ENCODE measurements at places on chromosomes 1 and 21.

DNA sequence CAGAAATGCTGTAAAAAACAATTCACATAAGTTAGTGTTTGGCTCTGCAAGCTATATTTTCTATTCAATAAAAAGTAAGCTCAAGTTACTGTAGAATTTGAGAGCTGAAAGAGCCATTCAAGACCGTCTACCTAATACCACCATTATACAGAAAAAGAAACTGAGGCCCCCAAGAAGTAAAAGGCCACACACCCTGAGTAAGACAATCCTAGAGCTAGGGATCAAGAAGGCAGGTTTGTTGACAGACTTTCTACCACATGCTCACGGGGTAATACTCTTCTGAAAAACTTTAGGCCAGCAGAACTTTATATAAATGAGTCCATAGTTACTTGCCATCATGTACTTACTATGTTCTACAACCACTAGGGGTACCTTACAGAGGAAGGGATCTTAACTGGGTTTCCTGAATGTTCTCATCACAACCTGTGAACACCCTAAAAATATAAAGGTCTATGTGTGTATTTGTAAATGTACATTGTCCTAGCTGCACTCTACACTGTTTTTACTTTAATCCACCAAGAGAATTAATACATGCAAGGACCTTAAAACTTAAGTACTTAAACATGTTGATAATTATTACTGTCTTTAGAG is 2.7 kb downstream of the PSMG1 start:
- no peak for DNase-seq

- DNase-seq, result no peak
Measured at GRCh38 chr1:56710646-56711045, 65.5 kb downstream of the PRKAA2 start.

- no peak for DNase-seq
Measured at GRCh38 chr1:184060316-184060715, 8.8 kb downstream of the TSEN15 start.

DNA sequence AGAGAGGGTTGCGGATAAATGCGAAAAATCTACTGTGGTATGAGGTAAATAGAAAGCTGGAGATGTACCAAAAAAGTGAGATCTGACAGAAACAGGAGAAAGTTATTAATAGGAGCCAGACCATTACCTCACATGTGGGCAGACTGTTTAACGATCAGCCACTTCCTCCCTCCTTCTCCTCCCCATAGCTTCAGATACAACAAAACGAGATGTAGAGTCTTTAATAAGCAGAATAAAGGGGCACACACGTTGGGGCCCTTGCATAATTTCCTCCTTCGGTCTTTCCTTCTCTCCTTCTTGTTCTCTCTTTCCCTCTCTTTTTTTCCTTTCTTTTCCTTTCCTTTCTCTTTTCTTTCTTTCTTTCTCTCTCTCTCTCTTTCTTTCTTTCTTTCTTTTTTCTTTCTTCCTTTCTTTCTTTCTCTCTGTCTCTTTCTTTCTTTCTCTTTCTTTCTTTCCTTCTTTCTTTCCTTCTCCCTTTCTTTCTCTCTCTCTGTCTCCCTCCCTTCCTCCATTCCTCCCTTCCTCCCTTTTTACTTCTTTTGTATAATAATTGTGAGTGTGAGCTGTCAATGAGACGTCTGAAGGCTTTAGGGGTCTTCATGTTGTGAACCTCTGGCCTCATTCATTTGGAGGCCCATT is 242.1 kb downstream of the GRIK1 start:
- no peak for DNase-seq

DNA sequence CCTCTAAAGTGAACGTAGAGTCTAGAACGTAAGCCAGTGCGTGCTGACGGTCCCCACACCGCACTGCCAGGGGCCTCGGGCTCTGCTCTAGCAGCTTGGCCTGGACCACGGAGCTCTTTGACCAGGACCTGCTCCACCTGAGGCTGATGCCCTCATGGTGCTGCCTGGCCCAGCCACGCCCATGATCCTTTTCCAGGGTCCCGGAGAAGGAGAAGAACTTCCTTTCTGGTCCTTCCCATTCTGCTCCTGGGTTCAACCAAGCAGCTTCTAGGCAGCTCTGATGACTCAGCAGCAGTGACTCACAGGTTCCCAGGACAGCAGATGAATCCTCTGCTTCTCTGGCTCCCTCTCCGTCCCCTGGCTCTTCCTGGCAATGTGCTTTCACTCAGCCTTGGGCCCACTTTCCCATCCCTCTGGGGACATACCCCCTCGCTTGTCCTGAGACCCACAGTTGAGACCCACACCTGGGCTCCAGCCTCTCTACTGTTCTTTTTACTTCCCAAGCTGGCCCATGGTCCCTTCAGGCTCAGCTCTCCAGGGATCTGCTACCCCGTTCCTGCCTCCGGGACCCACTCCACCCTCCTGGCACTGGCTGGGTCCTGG is 246.3 kb upstream of the RAB4A start:
- no peak for DNase-seq

- DNase-seq, result no peak
Measured at GRCh38 chr21:31072533-31072932, 34.3 kb upstream of the KRTAP19-8 start.

DNA sequence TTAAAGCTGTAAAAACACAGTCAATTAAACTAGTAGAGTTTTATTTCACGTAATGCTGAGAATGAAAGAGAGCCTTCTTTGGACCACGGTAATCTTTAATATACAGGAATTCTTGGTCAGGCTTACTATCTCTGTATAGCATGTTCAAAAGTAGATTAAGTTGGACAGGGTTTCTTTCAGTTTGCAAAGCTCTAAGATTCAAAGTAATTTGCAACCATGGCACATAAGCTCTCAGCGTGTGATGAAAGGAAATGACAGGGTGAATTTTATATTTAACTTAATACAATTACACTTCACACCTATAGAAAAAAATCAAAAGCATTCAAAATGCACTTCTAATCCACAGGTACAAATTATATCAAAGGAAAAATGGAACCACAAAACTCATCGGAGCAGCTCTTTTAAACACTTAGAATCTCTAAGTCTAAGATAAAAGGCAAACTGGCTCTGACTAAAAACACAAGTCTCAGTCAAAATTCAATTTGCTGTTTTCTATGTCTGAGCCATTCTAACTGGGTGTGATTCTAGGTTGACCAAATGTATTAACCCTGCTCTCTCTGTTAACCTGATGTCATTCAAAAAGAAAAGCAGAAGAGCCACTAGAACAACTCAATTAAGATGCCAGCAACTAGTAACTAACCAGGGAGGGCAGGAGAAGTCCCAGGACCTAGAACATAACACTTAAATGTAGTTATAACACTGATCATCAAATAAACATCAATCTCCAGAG is 147.7 kb downstream of the RERE start:
- DNase-seq, result no peak

DNA sequence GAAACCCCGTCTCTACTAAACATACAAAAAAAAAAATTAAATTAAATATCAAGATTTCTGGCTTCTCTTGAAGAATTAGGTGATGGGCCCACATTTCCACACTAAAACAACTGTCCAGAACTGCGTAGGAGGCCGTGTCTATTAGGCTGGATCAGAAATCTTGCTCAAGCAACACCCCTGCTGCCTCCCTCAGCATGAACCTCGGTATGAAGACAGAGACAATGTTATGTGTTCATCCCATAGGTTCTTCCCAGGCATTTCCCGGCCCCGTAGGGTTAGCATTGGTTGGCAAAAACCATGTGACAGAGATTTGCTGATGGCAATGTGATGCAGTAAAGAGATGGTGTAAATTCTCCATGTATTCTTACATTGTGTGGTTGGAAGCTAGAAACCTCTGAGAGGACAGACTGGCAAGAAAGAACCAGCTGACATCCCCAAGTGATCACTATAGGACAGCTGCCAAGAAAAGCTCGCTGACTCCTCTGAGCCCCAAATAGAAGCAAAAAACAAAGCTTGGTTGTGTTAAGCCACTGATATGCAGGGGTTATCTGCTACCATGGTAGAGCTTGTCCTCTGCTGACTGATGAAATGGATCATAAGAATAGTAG is 34.5 kb downstream of the EBNA1BP2 start:
- DNase-seq, result no peak

GRCh38 chr1:234375672-234376071 is 2.4 kb downstream of the COA6 start:
- DNase-seq, result no peak

DNA sequence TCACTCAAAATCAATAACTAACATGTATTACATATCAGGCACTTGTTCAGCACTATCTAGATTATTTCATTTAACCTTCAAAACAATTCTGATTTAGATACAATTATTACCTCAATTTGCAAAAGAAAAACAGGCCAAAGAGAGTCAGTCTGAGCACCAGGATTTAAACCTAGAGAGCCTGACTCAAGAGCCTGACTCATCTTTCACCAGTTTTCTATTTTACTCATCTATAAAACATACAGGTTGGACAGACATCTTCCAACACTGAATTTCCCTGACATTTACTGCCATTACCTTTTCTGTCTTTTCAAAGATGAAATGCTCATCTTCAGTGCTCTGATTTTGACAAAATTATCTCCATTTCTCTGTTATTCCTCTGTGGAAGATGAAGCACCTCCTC is 116.5 kb downstream of the MRPL39 start:
- no peak for DNase-seq

GRCh38 chr1:229585338-229585737 is 26.8 kb upstream of the ABCB10 start:
- no peak for DNase-seq

DNA sequence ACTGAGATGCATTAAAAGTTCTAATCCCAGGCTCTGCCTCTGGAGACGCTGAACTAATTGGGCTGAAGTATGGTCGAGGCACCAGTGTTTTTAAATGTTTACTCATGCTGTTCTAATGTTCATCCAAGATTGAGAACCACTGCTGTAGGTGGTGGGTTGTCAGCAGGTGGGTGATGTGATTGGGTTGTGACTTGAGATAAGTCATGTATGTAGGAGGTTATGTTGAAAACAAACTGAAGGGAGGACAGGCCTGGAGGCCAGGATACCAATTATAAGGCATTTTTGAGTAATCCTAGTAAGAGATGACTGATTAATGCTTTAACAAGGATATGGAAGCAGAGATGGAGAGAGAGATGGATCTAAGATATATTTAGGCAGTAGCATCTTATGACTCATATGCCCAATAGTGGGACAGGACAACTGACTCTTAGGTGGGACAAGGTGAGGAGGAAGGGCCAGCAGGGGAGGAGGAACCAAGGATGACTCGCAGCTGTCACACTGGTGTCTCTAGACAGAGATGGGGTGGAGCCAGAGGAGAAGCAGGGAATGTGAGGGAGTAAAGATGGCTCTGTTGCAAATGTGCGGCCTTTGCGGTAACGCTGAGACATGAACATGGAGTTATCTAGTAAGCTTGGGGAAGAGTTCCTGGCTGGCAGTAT is 29.3 kb downstream of the RAB4A start:
- DNase-seq, result no peak

- DNase-seq, result no peak
Measured at GRCh38 chr1:22613951-22614350, 22.5 kb upstream of the C1QA start.

- no peak for DNase-seq
Measured at GRCh38 chr21:38853421-38853919, 47.7 kb downstream of the ETS2 start.

DNA sequence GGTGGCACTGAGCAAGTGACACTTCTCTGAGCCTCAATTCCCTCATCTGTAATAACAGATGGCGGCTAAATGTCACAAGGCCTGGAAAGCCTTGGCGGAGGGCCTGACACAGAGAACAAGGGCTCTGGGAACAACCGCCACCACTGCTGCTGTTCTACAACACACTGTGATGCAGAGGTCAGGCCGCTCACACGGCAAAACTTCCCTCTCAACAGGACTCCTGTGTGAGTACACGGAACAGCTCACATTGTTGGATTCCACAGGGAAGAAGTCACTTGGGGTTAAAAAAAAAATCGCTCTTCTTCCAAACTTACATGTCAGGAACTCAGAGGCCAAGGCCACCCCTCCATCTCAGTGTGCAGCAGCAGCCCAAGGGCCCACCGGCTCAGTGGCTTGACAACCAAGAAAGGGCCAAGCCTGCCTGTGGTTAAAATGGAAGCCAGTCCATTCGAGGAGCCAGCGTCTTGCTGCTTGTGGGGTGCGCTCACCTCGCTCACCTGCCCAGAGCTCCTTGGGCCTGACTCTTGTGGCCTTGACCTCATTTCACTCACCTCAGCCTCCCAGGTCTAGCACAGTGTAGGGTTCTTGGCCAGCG is 101.1 kb downstream of the RAVER2 start:
- no peak for DNase-seq

GRCh38 chr1:153395136-153395685 is 4.3 kb upstream of the S100A8 start:
- DNase-seq, result no peak

- no peak for DNase-seq
Measured at GRCh38 chr1:201112173-201112731, at the start of gene CACNA1S. Gene CACNA1S, minus strand, starts transcription at chr1:201112426. Its CDS starts 87 bp downstream, at chr1:201112339.

- DNase-seq, result no peak
Measured at GRCh38 chr1:50257940-50258685, 149.4 kb downstream of the ELAVL4 start.

- DNase-seq, result no peak
Measured at GRCh38 chr1:2412773-2413494, 570 bp upstream of the PEX10 start.

- DNase-seq, result no peak
Measured at GRCh38 chr1:47438165-47439016, 547 bp downstream of the FOXD2 start.

DNA sequence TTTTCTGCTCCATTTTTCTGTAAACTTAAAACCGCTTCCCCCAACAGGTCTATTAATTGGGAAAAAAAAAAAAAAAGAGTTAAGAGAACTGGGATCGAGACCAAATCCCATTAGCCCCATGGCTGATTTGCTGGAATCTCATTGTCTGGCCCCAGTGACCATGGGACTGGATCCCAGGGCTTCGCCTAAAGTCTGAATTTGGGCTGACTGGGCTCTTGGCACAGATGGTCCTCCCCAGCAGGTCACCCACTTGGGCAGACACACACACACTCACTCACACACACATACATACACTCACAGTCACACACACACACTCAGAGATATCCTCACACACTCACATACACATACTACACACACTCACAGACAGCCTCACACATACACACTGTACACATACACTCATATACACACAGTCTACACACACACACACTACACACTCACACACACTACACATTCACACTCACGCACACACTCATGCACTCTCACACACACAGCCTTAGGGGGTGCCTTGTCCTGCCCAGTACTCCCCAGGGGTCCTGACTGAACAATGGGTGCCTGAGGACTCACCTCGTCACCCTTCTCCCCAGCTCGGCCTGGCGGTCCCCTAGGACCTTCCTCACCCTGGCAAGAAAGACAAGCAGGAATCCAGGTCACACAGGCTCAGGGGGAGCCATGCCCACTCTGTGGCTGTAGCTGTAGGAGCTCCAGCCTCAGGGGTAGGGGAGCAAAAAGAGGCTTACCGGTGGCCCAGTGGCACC is 7.5 kb downstream of the COL9A2 start:
- no peak for DNase-seq

- no peak for DNase-seq
Measured at GRCh38 chr1:8061210-8061609, 35.1 kb upstream of the ERRFI1 start.

GRCh38 chr1:19240673-19241538 is 10.4 kb downstream of the EMC1 start:
- DNase-seq, result peak; percentile 46

GRCh38 chr1:1210726-1211540 is 3.0 kb downstream of the TNFRSF4 start:
- no peak for DNase-seq
